ENCODE measurements at places on chromosomes 12 and 14.

GRCh38 chr14:61426048-61426447 is 104.7 kb downstream of the PRKCH start:
- DNase-seq: no peak

GRCh38 chr12:95322326-95322725 is 104.7 kb downstream of the VEZT start:
- peak; percentile 27 for DNase-seq

DNA sequence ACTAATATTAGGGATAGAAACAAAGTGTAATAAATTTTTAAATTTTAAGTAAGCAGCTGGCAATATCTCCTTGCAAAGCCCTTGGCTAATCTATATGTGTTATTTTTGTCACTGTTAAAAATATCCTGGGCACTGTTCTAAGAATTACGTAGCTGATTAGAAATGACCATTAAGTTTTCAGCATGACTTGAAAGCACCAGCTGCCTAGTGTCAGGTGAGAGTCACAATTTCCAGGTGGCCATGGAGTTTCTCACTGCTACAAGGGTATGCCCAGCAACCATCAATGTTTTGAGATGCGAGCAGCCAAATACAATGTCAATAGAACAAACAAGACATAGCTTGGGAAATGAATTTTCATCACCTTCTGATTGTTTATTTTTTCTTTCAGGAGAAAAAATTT is 23.3 kb upstream of the GYS2 start:
- no peak for DNase-seq

DNA sequence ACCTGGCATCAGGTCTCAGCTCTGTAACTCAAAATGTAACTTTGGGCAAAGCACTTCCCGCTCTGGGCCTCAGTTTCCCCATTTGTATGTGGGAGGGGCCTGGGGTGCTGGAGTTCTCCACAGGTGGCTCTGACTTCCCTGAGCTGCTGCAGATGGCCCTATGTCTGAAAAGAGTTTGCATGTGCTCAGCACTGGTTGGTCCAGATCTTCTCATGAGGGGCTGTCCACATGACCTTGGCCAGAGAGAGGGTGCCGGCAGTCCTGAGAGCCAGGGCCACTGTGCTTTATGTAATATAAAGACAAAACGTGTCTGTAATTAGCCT is 7.2 kb upstream of the CACNA2D4 start:
- no peak for DNase-seq

DNA sequence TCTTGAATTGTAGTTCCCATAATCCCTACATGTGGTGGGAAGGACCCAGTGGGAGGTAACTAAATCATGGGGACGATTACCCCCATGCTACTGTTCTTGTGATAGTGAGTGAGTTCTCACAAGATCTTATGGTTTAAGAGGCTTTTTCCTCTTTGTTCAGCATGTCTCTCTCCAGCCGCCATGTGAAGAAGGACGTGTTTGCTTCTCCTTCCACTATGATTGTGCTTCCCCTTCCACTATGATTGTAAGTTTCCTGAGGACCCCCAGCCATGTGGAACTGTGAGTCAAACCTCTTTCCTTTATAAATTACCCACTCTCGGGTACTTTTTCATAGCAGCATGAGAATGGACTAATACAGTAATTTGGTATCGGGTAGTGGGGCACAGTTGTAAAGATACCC is 97.3 kb downstream of the PPP1R12A start:
- DNase-seq: no peak
